Suppressor macrophage (primary cell): ENCODE measurements at places on chromosomes 16 and 17.

DNA sequence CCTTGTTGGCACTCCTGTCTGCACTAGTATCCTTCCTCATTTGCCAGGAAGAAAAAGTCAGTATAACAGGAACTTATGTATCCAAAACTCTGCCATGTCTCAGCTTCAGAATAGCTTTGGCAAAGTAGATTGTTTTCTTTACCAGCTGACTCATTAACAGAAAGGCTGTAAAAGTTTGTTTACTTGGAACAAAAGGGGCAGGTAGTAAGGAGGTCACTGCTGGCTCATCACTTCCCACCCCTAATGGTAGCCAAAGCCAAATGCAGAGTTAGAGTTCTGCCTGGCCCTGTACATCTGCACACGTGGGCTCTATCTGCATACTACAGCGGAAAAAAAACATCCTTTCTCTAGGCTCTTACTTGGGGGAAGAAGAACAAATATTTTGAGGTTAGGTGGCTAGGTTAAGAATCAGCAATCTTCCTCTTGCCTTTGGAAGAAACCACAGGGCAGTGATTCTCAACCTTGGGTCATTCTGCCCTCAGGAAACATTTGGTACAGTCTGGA is 90.9 kb upstream of the BCAR1 start:
- DNase-seq: peak; percentile 41

DNA sequence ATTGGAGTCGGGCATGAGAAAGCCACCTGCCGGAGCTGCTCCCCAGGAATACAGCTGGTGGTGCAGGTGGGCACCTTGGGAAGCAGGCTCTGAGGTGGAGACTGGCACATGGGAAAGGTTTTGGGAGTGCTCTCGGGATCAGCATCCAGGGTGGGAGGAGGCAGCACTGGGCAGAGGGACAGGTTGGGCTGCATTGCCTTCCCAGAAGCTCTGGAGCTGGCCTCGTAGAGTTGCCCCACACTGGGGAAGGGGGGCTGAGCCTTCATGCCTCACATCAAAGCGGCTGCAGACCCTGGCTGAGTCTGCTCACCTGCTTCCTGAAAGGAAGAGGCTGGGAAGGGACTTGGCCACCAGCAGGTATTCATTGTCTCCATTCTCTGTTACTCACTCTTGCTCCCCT is 13.5 kb upstream of the GPRC5B start:
- DNase-seq: no peak

- DNase-seq: no peak
Observed at GRCh38 chr17:80217703-80218362, 2.3 kb downstream of the SGSH start.

GRCh38 chr17:32627239-32627996 is 140.6 kb downstream of the CDK5R1 start:
- DNase-seq: no peak

DNA sequence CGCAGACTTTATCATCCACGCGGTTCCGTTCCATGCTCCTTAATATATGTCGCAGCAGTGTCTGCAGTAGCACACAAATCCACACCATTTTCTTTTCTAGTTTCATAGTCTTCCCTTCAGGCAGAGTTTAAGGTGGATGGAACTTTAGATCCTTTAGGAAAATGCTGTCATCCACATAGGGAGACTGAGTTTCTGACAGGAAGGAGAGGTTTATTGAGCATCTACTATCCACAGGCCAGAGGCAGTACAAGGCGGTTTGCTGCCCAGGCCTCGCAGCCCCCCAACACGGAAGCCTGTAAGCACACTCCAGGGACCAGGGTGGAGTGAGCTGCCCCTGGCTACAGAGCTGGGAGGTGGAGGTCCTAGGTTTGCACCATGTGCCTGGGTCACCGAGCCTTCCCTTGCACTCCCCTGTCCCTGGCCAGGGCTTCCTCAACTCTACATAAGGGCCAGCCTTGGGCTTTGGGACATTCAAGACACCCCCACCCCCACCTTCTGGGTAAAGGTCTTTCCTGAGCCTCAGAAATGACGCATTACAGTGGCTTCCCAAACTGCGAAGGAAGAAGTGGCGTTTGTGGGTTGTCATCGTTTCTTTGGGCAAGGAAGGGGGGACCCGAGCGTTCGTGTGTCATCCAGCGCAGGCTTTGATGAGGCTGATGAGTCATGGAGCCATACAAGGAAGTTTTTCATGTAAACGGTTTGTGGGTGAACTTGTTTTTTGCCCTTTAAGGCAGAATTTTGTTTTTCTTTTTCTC is 146.5 kb upstream of the PLCG2 start:
- peak; percentile 98 for DNase-seq

- no peak for DNase-seq
Observed at GRCh38 chr17:81066072-81066471, 31.1 kb downstream of the BAIAP2 start.

DNA sequence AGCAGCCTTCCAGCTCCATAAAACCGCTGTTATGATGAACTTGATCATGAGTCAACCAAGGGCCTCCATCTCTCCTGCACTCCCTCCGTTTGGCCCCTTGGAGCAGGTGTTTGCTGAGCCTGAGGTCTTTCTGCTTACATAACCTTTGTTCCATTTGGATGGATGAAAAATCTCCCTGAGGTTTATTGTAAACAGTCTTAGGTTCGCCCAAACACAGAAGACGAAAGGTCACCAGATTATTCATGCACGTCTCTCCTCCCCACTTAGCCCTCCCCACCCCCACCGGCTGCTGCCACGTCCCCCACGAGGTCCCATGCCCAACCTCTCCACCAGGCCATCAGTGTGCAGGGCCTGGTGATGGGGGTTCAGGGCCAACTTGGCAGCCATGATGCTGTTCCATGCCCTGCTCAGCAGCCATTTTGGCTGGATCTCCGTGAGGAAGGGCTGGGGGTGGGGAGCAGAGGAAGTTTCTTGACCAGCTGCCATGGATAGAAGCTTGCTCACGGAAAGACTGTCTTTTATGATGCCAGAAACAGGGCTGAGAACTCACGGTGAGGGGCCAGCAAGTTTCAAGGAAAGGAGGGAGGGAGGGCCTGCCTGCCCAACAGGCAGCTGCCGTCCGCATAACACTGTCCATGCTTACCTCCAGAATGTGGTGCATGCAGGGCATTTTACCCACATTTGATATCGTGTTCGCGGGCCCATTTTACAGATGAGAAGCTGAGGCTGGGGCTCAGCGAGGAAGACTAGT is 47.8 kb upstream of the FOXF1 start:
- no peak for DNase-seq

- DNase-seq: no peak
Observed at GRCh38 chr16:67805718-67806427, 487 bp downstream of the RANBP10 start.

GRCh38 chr16:82439678-82440293 is 187.0 kb upstream of the CDH13 start:
- peak; percentile 4 for DNase-seq

DNA sequence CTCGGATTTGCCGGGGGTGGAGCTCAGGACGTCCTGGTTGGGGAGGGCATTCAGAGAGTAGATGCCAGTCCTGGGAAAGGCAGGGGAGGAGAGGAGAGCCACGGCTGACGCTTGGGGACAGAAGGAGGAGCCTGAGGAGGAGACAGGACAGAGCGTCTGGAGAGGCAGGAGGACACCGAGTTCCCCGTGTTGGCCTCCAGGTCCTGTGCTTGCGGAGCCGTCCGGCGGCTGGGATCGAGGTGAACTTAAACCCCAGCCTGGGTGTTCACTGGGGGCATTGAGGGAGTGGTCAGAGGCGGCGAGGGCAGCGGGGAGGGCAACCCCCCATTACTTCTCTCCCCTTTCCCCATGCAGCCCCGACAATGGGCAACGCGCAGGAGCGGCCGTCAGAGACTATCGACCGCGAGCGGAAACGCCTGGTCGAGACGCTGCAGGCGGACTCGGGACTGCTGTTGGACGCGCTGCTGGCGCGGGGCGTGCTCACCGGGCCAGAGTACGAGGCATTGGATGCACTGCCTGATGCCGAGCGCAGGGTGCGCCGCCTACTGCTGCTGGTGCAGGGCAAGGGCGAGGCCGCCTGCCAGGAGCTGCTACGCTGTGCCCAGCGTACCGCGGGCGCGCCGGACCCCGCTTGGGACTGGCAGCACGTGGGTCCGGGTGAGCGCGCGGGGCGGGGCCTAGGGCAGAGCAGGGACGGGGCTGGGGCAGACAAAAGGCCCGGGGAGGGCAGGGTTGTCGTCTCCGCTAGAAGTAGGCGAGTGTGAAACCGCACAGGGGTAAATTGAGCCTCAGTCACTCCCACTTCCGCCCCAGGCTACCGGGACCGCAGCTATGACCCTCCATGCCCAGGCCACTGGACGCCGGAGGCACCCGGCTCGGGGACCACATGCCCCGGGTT is 3.7 kb downstream of the NOL3 start:
- peak; percentile 89 for DNase-seq

GRCh38 chr17:16106161-16106891 is 106.7 kb downstream of the TTC19 start:
- peak; percentile 74 for DNase-seq

- no peak for DNase-seq
Observed at GRCh38 chr16:74232806-74233465, 63.7 kb upstream of the PSMD7 start.

DNA sequence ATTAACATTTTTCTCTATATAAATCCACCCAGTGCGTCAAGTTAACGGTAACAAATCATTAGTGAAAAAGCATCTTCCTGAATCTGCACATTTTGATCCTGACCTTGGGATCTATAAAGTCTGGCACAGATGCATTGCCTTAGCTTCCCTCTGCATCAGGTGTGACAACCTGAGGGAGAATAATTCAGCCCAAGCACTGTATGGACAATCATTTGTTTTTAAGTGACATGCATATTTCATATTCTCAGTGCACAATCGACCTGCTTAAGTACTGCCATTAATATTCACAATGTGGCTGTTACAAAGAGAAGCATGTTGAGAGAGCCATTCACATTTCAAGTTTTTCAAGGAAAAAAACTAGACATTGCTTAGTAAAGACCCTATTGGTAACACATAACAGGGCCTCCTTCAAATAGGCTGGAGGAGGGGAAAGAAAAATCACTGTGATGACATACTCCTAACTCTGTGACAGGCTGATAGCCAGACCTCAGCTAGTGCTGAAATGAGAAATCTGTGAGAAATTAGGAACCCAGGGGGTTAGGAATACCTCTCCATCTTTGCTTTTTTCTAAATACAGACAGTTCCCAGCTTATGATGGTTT is 505.3 kb upstream of the CDH5 start:
- no peak for DNase-seq

DNA sequence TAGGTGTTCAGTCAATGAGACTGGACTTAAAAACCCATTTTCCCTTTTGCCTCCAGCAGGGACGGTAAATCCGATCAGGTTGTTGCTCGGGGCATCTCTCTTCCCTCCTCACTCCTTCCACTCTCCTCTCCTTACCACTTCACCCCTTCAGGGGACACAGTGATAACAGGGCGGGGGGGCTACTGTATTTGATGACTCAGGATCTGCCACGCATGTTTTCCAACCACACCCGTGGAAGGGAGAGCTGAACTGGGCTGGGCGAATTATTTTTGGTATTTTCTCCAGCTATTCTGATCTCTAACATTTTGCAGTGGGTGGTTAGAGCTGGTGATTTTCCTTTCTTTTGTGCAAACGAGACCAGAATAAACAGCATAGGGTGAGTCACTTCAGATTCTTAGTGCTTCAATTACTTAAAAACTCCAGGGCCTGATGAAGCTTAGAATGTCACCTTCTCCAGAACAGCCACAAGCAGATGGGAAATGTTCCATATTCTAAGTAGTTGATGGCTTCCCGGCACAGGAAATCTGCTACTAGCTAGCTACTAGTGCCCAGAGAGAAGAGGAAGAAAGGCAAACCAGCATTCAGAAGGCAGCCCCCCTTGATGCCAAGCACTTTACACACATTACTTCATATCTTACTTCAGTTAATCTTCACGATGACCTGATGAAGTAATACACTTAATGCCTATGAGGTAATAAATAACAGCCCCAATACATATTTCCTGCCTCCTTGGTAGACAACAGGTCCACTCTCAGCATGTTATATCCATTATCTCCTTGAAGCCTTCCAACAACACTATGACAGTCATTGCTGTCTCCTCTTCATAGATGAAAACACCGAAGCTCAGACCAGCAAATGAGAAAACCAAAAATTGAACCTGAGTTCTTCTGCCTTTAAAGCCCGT is 74.1 kb downstream of the ASIC2 start:
- no peak for DNase-seq

GRCh38 chr17:82031885-82032627 is 578 bp downstream of the RAC3 start:
- DNase-seq: peak; percentile 36

GRCh38 chr17:82489851-82490511 is 29.6 kb upstream of the FOXK2 start:
- no peak for DNase-seq

DNA sequence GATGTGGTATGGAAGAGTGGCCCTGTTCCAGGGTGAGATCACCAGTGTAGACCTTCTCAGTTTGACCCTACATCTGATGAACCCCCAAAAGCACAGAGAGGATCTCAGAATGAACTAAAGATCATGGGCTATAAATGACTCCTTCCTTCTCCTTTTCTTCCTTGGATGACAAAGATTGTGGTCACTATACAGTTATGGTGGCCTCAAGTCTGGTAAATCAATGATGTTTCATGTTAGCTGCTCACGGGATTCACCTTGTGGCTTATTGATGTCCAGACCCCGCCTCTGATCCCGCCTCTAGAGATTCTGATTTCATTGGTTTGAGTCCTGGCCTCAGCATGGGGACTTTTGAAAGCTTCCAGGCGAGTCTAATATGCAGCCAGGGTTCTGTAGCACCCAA is 112.2 kb downstream of the PITPNC1 start:
- DNase-seq: no peak

- DNase-seq: peak; percentile 41
Observed at GRCh38 chr17:42274812-42275526, 1.2 kb downstream of the STAT5B start.

DNA sequence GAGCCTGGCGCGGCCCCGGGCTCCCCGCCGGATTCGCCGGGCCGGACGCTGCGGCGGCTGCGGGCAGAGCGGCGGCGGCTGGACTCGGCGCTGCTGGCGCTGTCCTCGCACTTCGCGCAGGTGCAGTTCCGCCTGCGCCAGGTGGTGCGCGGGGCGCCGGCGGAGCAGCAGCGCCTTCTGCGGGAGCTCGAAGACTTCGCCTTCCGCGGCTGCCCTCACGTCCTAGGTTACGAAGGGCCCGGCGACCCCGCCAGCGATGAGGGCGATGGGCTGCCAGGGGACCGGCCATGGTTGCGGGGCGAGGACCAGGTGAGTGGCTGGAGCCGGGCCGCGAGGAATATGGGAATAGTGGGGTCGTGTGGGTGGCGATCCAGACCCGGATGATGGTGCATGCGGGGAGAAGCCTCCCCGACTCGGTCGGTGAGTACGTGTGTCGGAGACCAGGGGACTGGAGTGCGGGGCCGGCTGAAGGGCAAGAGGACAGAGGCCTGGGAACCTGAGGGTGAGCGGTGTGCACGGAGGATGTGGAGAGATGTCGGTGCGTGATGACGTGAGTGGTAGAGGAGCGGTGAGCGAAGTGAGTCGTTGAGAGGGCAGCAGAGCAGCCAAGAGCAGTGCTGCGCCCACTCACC is 517 bp downstream of the RUNDC1 start:
- DNase-seq: no peak

DNA sequence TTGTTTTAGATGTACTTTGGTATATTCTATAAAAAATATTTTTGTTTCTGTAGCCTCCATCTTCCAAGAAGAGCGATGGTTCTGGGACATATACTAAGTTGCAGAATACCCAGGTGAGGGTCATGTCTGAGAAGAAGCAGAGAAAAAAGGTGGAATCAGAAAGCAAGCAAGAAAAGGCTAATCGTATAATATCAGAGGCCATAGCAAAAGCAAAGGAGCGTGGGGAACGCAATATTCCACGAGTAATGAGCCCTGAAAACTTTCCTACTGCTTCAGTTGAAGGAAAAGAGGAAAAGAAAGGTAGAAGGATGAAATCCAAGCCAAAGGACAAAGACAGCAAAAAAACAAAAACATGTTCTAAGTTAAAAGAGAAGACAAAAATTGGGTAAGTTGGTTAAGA is 154.6 kb downstream of the CHD9 start:
- DNase-seq: no peak
